Suprapubic skin (tissue), 4 donors: ENCODE measurements at places on chromosomes 11 and 22. TPM values are rescaled to one million over a fixed set of nuclear protein-coding genes. Genes with fewer than 3 reads are reported as not detected.

DNA sequence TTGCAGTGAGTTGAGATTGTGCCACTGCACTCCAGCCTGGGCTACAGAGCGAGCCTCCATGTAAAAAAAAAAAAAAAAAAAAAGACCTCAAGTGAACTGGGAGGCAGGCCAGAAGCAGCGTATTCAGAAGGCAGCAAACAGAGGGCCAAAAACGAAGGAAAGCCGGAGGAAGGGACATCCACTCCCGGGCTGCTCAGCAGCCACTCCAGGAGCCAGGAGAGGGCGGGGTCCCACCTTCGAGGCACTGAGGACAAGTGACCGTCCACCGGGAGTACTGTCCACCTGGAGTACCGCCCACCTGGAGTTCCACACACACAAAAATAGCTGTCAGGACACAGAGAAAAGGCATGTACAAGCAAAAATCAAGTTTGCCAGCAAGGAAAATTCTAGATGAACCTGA is 5.5 kb downstream of the TOLLIP start:
- peak; percentile 73 for DNase-seq
- H3K4me1 ChIP-seq = peaks cover 93% of the 10 kb centered on the region
- H3K27me3 ChIP-seq = no peaks in the 10 kb centered on the region
- peaks cover 8% of the 10 kb centered on the region for H3K36me3 ChIP-seq
- peak overlapping the region; percentile 41 for H3K27ac ChIP-seq

DNA sequence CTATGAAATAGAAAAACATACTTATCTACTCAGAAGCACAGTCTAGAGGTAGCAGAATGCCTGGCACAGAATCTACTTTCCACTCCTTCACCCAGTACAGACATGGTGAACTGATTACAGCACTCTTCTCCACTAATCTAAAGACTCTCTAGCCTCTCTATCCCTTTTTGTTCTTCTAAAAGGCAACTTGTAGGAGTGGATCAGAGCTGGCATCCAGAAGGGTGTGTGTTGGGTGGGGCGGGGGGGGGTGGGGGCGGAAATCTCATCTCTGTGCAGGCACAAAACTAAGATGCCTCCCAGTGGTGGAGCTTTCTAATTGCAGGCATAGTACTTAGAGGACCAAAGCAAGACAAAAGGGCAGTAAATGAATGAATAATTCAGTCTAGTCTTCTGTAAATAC is 11.5 kb upstream of the EMID1 start:
- no peaks in the 10 kb centered on the region for H3K36me3 ChIP-seq
- no peak for DNase-seq
- H3K4me1 ChIP-seq = no peaks in the 10 kb centered on the region
- no peak overlapping the region for H3K27ac ChIP-seq

GRCh38 chr11:134207538-134208239 is 16.1 kb downstream of the NCAPD3 start:
- peaks cover 58% of the 10 kb centered on the region for H3K36me3 ChIP-seq
- no peak overlapping the region for H3K27ac ChIP-seq
- no peaks in the 10 kb centered on the region for H3K27me3 ChIP-seq
- H3K4me1 ChIP-seq = peaks cover 2% of the 10 kb centered on the region
- DNase-seq = no peak

DNA sequence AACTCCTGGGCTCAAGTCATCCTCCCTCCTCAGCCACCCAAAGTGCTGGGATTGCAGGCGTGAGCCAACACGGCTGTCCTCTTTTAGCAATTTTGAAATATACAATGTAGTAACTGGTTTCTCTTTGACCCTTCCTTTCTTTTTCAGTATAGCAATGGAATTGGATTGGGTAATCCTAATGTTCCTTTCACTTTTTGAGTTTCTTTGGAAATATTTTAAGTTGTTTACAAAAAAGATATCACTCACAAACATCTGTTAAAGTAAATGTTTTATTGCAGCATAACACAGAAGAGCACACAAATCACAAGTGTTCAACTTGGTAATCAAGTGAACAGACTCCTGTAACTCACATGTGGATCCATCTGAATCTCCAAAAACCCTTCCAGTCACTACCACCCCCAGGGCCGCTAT is 44.6 kb upstream of the EP300 start:
- H3K27me3 ChIP-seq = no peaks in the 10 kb centered on the region
- H3K4me1 ChIP-seq = peaks cover 6% of the 10 kb centered on the region
- H3K27ac ChIP-seq = no peak overlapping the region
- no peaks in the 10 kb centered on the region for H3K36me3 ChIP-seq
- no peak for DNase-seq
- no peak overlapping the region for H3K4me3 ChIP-seq

GRCh38 chr22:40485813-40486667 is 115.6 kb downstream of the SGSM3 start:
- H3K4me3 ChIP-seq = no peak overlapping the region
- DNase-seq = no peak
- H3K27ac ChIP-seq = peak overlapping the region; percentile 55
- H3K4me1 ChIP-seq = peaks cover 56% of the 10 kb centered on the region
- no peaks in the 10 kb centered on the region for H3K27me3 ChIP-seq

DNA sequence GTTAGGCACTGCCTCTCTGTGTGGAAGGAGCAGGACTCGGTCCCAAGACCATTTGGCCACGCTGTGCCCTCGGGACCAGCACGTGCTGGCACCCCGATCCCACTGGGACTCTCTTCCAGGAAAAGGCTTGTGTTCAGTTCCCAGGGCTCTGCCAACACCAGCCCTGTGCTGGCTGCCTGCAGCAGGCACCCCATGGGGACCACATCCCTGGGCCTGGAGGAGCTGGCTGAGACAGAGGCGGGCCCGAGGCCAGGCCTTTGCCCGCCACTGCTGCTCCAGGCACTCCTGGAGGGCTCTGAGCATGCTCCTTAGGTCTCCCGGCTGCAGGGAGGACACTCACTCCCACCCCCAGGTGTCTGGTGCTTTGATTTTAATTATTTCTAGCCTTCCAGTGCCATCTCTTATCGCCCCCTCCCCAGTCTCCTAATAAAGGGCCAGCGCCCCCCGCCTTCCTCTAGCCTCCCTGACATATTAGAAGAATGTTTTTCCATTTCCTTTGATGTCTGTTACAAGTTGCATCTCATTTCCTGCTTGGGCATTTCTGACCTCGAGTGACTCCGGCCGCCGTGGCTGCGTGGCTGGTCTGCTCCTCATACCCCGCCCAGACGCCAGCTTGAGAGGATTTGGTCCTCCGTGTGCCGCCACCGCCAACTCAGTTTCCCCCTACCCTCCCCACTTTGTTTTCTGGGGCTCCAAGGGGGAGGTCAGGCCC is 14.4 kb downstream of the CDKN1C start:
- peaks cover 15% of the 10 kb centered on the region for H3K4me1 ChIP-seq
- DNase-seq = no peak
- H3K4me3 ChIP-seq = no peak overlapping the region

GRCh38 chr11:78253797-78254196 is 65.1 kb downstream of the USP35 start:
- H3K36me3 ChIP-seq = peaks cover 11% of the 10 kb centered on the region
- H3K27ac ChIP-seq = no peak overlapping the region
- H3K27me3 ChIP-seq = no peaks in the 10 kb centered on the region
- DNase-seq = no peak
- H3K4me3 ChIP-seq = no peak overlapping the region

Gene LMF2
- total RNA-seq = 43.5 TPM

Gene H19
- 45.5 TPM for total RNA-seq

Gene GRM5
- not detected for total RNA-seq
